Skin of body (tissue), 3 donors: ENCODE measurements at places on chromosomes 5 and 9. TPM values are rescaled to one million over a fixed set of nuclear protein-coding genes. Genes with fewer than 3 reads are reported as not detected.

- no peak for DNase-seq
Measured at GRCh38 chr5:133589286-133589685, 23.1 kb downstream of the FSTL4 start.

DNA sequence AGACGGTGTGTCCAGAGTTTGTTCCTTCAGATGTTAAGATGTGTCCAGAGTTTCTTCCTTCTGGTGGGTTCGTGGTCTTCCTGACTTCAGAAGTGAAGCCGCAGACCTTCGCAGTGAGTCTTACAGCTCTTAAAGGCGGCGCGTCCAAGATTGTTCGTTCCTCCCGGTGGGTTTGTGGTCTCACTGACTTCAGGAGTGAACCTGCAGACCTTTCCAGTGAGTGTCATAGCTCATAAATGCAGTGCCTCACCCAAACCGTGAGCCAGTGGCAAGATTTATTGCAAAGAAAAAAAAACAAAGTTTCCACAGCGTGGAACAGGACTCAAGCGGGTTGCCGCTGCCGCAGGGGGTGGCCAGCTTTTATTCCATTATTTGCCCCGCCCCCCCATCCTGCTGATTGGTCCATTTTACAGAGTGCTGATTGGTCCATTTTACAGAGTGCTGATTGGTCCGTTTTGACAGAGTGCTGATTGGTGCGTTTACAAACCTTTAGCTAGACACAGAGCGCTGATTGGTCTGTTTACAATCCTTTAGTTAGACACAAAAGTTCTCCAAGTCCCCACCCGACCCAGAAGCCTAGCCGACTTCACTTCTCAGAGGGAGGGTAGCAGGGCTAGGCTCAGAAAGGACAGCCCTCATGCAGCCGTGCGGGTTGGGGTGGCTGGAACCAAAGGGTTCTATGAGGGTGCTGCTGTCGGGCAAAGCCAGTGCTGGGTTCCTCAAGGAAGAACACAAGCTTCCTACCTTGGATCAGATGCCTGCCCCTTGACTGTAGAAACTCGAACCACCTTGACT, 9.1 kb upstream of the RNF130 start:
- DNase-seq, result no peak

DNA sequence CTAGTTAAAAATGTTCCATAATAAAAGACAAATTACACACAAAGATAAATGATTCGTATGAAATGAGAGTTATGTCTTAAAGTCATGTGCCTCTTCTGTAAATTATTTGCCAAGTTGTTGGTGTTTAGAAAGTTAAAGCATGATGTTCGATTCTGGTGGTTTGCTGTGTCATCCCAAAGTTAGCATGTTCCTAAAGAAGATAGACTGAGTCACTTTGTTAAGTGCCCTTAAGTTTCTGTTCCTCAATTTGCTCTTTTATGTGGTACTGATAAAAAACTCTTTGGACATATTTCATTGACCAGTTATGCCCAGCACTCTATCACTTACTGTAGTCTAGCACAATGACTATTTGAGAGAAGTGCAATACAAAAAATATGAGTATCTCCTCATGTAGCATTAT, 366.9 kb upstream of the ZNF608 start:
- no peak for DNase-seq

- DNase-seq, result no peak
Measured at GRCh38 chr5:143040622-143041021, 270.4 kb downstream of the ARHGAP26 start.

DNA sequence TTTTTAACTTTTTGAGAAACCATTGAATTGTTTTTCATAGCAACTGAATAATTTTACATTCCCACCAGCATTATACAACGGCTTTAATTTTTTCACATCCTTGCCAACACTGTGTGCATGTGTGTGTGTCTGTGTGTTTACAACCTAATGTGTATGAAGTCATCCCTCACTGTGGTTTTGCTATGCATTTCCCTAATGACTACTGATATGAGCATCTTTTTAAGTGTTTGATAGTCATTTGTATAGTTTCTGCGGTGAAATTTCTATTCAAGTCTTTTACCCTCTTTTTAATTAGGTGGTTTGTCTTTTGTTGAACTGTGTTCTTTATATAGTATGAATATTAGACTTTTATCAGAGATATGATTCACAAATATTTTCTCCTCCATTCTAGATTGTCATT, 263.1 kb upstream of the COX7C start:
- no peak for DNase-seq

DNA sequence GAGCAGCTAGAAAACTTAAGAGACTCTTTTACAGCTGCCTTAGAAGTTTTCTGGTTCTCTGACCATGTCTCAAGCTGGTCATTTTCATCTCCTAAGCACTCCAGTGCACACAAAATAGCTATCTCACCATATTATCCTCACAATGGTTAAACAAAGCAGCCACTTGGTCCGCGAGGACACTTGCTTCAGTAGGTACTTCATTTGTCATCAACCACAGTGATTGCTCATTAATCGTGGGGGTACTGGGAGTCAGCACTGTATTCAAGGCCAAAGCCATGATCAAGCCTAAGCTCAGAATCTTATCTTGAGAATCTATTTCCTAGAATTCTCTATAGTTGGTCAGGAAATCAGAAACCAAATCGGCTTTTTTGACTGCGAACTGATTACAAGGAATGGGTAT, 2.9 kb downstream of the ARL14EPL start:
- no peak for DNase-seq

DNA sequence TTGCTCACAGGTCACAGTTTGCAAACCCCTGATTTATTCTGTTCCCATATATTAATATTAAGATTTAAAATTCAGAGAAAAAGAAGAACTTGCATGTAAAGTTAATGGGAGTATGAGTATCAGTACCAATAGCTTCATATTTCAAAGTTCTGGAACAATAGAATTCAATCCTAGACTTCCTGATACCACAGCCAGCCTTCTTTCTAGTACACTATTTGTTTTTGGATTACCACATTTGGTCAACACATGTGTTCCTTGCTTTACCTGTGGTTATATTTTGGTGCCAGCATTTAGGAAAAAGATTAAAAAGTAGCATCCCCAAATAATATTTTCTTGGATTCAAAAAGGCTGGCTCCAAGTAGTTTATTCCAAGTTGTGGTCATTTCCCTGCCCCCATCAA, 49.5 kb downstream of the SPINK5 start:
- DNase-seq, result no peak

- DNase-seq, result no peak
Measured at GRCh38 chr9:85414390-85414789, 327.4 kb downstream of the AGTPBP1 start.

- no peak for DNase-seq
Measured at GRCh38 chr5:142032747-142033631, 20.2 kb upstream of the GNPDA1 start.

Gene ANKRD31
- 0.30 TPM for total RNA-seq

Gene TTC16
- not detected for total RNA-seq

Gene PCDHGA1
- total RNA-seq, result 0.39 TPM

Gene SPAAR
- total RNA-seq, result 0.79 TPM

Gene BTNL8
- 0.49 TPM for total RNA-seq

Gene SLCO6A1
- not detected for total RNA-seq
